SJCRH30 (cell line): ENCODE measurements at places on chromosomes 5 and 9. TPM values are rescaled to one million over a fixed set of nuclear protein-coding genes. Genes with fewer than 3 reads are reported as not detected.

The FGF10 gene
- total RNA-seq, result 0.49 TPM in 1 of 2 replicates, not detected in the other

The UBLCP1 gene
- 26.4 and 28.7 TPM in 2 replicates for total RNA-seq

The SLC46A2 gene
- not detected in 2 replicates for total RNA-seq

The AK8 gene
- total RNA-seq, result not detected in 2 replicates

The C5orf58 gene
- total RNA-seq, result not detected in 2 replicates

The FUT7 gene
- total RNA-seq, result not detected in 2 replicates

GRCh38 chr9:36158917-36159316 is 10.3 kb upstream of the CCIN start:
- DNase-seq, result no peak

- DNase-seq, result no peak
Measured at GRCh38 chr9:92650839-92651621, 18.9 kb downstream of the IPPK start.

- no peak for DNase-seq
Measured at GRCh38 chr9:88179062-88179521, 40.8 kb upstream of the SPATA31C2 start.

- no peak for DNase-seq
Measured at GRCh38 chr5:947626-948471, 55.2 kb downstream of the TRIP13 start.

DNA sequence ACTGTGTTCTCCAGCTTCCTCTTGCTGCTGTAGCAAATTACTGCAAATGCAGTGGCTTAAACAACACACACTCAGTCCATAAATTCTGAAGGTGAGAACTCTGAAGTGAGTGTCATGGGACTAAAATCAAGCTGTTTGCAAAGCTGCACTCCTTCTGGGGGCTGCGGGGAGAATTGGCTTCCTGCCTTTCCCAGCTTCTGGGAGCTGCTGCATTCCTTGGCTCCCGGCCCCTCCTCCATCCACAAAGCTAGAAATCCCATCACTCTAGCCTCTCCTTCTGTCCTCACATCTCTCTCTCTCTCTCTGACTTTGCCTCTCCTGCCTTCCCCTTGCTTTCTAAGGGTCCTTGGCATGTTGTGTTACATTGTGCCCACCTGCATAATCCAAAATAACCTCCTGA is 14.2 kb upstream of the MED10 start:
- no peak for DNase-seq

GRCh38 chr5:154345255-154345952 is 100.4 kb upstream of the SAP30L start:
- no peak for DNase-seq

- no peak for DNase-seq
Measured at GRCh38 chr5:168300326-168301182, 9.1 kb downstream of the WWC1 start.

DNA sequence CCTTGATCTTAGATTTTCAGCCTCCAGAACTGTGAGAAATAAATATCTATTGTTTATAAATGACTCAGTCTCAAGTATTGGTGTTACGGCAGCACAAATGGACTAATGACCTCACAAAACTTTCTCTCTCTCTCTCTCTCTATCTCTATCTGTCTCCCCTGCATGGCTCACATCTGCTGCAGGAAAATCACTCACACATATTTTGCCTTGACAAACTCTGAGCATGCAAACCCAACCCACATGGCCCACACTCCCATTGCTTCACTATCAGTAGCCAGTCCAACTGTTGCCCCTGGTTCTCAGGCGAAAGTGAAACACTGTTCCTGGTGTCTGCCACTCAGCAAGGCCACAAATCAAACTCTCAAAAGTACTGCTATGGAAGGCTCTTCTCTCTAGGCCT is 66.4 kb upstream of the PIK3R1 start:
- DNase-seq, result no peak

DNA sequence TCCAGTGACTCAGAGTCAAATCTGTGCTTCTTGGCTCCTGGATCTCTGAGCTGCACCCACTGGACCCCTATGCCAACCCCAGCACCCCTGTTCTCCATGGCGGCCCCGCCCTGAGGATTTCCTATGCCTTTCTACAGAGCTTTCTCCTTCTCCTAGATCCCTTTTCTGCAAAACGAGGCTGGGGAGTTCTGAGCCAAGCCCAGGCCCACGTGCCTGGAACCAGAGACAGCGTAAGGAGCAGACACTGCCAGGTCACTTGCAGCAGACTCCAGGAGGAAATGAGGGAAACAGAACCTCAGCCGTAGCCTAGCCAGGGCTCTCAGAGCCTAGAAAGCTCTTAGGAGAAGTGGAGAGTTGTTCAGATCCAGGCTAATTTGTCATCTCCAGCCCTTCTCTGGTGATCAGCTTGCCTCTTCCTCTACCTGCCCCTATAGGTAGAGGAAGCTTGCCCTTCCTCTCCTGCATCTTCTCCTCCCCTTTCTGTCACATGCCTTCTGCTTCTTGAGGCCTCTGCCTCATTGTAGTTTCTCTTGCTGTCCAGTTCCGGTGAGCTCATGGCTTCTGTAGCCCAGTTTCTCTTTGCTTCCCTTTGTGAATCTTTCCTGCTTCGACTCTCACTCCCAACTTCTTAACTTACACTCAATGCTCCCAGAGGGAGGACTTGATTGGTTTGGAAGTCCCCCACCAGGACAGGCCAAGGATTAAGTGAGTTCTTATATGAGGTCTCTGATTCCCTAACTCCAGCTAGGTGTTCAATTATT is 163.4 kb downstream of the RGS3 start:
- no peak for DNase-seq
